Foreskin keratinocyte (primary cell): ENCODE measurements at places on chromosomes 1 and 21. TPM values are rescaled to one million over a fixed set of nuclear protein-coding genes. Genes with fewer than 3 reads are reported as not detected.

- no peak for DNase-seq
Observed at GRCh38 chr1:84073266-84073665, 70.8 kb upstream of the PRKACB start.

DNA sequence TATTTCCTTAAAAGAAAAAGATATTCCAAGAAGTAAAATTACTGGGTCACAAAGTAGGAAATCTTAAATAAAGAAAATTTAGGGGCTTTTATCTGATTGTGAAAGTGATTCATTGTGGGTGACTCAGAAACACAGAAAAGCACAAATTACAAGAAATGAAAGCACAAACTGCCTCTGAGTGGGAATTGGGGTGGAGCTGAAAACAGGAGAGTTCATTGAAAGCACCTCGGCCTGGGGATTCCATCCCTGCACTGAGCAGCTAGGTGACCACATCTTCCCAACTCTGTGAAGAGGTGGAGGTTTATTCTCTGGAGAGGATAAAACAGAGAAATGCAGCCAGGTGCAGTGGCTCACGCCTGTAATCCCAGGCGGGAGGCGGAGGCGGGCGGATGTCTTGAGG, 7.4 kb downstream of the GJA4 start:
- no peak for DNase-seq

- no peak for DNase-seq
Observed at GRCh38 chr1:42056460-42056859, 96.8 kb upstream of the GUCA2B start.

AMY1B gene
- not detected in 2 replicates for total RNA-seq

FCAMR gene
- not detected in 2 replicates for total RNA-seq

GRCh38 chr1:14872762-14873161, 274.3 kb downstream of the KAZN start:
- no peak for DNase-seq

NTNG1 gene
- total RNA-seq, result 8.4 and 9.9 TPM in 2 replicates

DNA sequence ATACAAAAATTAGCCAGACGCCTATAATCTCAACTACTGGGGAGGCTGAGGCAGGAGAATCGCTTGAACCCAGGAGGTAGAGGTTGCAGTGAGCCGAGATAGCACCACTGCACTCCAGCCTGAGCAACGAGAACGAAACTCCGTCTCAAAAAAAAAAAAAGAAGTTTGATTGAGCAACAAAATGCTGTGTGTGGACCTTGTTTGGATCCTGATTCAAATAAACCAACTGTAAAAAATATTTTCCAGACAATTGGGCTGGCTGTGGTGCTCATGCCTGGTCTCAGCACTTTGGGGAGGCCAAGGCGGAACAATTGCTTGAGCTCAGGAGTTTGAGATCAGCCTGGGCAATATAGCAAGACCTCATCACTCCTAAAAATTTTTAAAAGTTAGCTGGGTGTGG, 16.8 kb downstream of the PTAFR start:
- no peak for DNase-seq

ZFP69B gene
- total RNA-seq, result 3.2 and 4.2 TPM in 2 replicates

DNA sequence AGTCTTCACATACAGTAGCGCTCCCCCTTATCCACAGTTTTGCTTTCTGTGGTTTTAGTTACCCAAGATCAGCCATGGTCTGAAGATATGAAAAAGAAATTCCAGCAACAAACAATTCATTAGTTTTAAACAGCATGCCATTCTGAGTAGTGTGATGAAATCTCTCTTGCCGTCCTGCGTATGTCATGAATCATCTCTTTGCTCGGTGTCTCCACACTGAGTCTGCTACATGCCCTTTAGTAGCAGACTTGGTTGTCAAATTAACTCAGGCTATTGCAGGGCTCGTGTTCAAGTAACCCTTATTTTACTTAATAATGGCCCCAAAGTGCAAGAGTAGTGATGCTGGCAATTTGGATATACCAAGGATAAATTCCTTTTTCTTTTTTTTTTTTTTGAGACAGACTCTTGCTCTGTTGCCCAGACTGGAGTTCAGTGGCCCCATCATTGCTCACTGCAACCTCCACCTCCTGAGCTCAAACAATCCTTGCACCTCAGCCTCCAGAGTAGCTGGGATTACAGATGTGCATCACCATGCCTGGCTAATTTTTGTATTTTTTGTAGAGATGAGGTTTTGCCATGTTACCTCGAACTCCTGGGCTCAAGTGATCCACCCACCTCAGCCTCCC, 22.6 kb downstream of the PHACTR4 start:
- DNase-seq, result peak; percentile 78

STUM gene
- not detected in 2 replicates for total RNA-seq

GRCh38 chr1:83961571-83962295, 37.2 kb downstream of the TTLL7 start:
- no peak for DNase-seq

BTBD19 gene
- total RNA-seq, result 1.6 and 1.9 TPM in 2 replicates

OVAAL gene
- total RNA-seq, result not detected in 2 replicates
